ENCODE measurements at places on chromosomes 6 and 20.

GRCh38 chr6:80530103-80530502 is 423.6 kb downstream of the BCKDHB start:
- no peak for DNase-seq

DNA sequence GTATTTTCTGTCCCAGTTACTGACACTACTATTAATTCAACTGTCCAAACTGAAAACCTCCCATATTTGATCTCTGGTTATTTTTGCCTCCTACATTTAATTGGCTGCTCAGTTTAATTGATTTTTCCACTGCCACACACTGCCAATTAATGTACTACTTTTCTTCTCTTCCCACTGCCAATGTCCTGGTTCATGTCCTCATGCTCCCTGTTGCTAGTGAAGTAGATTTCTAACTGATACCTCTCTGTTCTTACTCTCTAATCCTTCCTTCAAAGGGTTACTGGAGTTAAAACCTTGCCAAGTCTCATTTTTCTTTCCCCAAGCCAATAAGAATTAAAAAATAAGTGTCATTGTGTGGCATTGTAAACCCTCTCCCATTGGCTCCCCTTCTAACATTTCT is 440.6 kb upstream of the JAG1 start:
- DNase-seq, result no peak

DNA sequence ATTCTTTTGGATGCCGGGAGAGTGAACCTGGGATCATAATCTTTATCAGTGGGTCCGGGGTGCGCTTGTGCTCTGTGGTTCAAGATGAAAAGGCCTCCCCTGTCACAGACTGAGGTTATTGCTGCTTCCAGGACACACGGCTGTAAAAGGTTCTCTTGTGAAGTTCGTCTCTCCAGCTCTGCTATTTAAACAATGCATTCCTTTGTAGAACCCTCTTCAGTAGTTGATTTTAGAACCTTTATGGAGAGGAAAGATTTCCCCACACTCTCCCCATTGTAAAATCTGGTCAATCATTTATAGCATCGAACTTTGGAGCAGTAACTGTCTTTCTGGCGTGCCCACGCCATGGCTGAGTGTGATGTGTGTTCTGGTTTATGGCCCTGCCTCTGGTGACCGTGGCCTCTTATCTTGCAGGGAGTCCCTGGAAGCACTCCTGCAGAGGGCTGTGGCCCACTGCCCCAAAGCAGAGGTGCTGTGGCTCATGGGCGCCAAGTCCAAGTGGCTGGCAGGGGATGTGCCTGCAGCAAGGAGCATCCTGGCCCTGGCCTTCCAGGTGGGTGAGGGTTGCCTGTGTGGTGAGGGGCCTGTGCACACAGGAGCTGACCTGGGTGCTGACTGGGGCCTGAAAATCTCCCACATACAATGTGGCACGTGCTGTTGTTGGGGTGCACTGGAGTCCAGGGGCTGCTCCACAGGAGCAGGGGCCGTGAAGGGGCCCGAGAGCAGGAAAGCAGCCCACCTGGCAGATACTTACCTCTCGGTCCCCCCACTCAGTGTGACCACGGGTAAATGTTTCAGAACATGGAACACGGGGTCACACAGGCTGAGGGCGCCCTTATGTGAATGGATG is 11.6 kb upstream of the C20orf204 start:
- no peak for DNase-seq

DNA sequence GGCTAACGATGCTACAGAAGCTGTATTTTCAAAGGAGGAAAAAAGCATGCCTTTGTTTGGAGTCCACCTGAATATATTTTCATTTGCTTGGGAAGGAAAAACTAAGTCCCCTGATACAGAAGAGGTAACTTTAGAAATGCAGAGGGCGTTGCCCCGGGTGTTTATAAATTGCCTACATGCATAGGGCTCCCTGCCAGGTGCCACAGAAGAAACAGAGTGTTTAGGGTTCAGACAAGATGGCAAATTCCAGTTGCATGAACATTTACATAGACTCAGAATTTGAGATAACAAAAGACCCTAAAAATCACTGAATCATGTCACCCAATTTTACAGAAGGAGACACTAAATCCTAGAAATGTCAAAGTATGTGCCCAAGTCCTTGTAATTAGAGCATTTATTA is 19.9 kb downstream of the RIN2 start:
- no peak for DNase-seq

- DNase-seq, result no peak
Measured at GRCh38 chr20:10172998-10173655, 45.5 kb upstream of the SNAP25 start.

- DNase-seq, result no peak
Measured at GRCh38 chr20:45920462-45921336, 8.7 kb upstream of the PLTP start.

DNA sequence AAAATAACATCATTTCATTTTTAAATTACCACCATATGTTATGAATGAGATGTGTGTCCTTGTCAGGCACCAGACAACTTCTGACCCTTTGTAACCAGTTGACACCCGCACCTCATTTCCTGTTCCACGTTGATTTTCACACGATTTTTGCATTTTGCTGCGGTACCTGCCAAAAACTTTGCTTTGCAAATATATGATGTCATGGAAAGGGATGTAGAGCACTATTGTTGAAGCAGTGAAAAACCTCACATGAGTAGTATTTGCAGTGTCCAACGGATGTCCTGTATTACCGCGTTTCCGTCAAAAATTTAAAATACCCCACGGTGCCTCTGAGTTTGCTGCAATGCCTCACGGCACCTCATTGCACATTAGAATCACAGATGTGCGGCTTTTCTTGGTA is 115.6 kb downstream of the MTHFD1L start:
- DNase-seq, result no peak

DNA sequence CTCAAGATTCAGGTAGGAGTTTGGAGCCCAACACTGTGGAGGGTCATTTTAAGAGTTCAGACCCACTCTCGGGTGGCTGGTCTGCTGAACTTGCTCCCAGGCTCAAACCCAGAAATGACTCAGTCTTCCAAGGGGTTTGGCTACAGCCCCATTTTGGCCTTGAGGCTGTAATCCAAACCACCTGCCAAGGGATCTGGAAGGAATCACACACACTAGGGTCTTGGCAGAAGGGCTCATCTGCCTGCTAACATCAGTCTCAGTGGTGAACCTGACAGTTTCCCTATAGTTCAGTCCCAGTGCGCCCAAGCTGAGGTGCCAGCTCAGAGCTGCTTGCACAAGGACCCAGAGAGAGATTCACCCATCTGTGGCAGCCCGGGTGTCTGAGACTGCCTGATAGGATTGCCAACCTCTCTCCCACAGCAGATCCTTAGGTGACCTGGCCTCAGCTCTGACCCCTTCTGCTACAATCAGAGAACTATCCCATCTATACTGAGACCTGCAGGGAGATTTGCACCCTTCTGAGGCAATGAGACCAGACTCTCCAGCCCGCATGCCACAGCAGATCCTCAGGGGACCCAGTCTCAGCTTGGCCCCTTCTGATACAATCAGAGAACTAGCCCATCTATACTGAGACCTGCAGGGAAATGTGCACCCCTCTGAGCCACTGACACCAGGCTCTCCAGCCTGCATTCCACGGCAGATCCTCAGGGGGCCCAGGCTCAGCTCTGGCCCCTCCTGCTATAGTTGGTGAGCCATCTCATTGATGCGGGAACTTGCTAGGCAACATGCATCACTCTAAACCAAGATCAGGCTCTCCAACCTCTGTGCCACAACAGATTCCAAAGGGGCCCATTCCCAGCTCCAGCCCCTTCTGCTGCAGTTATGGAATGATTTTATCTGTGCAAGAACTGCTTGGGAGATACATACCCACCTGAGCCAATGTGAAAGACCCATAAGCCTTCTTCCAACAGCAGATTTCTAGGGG is 48.2 kb downstream of the THBS2 start:
- DNase-seq, result no peak

GRCh38 chr6:151847064-151847463 is 39.6 kb downstream of the ESR1 start:
- no peak for DNase-seq

GRCh38 chr6:15389765-15390723 is 144.2 kb downstream of the JARID2 start:
- DNase-seq, result no peak

- DNase-seq, result no peak
Measured at GRCh38 chr6:136751522-136751956, 40.7 kb downstream of the MAP3K5 start.

Data from activated gamma-delta T cell treated with anti-CD3 and anti-CD28 coated beads, Interleukin-2, amount 50 U/mL, for 16 hours (primary cell).